ENCODE measurements at places on chromosomes 5 and 9.

- DNase-seq = peak; percentile 61
Observed at GRCh38 chr5:98771382-98772109, 1.9 kb upstream of the RGMB start.

DNA sequence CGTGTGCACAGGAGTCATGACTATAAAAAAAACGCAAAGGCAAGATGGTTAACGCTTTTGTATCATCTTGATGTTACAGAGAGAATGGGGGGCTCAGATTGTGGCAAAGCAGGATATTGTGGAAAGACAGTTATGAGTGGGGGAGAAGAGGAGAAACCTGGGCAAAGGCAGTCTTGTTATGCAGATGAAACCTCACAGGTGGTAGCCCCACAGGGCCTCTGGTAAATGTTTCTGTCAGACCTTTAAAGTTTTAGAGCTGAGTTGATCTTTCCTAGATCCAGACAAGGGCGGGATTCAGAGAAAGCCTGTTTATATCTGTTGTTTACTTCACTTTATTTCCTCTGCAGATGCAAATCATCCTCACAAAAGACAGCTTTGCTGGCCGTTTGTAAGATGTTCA is 55.2 kb downstream of the C9orf85 start:
- DNase-seq = no peak

DNA sequence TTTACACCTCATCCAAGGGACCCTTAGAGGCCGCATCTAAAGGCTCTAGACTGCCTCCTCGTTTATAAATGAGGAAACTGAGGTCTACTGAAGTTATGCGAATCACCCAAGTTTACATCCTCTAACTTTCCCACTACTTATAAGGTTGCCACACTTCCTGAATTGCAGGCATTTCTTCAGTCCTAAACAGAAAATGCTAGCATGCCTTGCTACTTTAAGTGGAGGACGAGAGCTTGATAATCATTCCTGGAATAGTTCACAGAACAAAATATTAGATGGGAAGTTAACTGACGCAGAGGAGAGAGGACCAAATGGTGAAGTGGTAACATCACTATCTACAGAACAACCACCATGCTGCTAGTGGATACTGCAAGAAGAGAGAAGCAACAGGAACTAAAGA is 85.8 kb downstream of the GNAQ start:
- no peak for DNase-seq

- DNase-seq = no peak
Observed at GRCh38 chr9:122016309-122016708, 76.8 kb downstream of the TTLL11 start.

DNA sequence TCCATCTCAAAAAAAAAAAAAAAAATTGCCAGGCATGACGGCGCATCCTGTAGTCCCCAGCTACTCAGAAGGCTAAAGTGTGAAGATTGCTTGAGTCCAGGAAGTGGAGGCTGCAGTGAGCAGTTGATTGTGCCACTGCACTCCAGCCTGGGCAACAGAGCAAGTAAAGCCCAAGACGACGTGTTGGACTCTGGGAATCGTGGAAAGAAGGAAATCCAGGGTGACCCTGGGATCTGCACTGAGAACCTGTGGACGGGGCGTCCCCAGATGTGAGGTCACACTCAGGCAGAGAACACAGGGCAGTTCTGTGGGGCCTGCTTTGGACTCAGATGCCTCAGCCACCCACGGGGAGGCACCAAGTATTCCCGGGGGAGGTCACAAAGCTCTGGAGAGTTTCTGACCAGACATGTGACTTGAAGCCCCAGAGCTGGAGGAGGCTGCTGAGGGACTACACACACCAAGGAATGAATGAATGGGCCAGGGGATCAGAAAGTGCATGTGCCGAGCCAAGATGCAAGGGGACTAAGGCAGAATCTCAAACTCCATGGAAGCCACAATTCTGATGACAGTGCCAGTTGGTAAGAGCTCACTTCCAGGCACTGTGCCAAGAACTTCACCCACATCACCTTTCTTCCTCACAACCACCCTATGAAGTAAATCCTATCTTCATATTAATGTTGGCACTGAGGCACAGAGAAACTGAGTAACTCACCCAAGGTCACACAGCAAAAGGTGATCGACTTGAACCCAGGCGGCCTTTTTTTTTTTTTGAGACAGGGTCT is 12.9 kb downstream of the DYNC2I2 start:
- no peak for DNase-seq
